Stimulated activated CD4-positive, alpha-beta T cell treated with anti-CD3 and anti-CD28 coated beads, Interleukin-12 subunit alpha, Interleukin-12 subunit beta, amount 100 ng/mL, for 4 hours (primary cell): ENCODE measurements at places on chromosomes 3 and 15.

DNA sequence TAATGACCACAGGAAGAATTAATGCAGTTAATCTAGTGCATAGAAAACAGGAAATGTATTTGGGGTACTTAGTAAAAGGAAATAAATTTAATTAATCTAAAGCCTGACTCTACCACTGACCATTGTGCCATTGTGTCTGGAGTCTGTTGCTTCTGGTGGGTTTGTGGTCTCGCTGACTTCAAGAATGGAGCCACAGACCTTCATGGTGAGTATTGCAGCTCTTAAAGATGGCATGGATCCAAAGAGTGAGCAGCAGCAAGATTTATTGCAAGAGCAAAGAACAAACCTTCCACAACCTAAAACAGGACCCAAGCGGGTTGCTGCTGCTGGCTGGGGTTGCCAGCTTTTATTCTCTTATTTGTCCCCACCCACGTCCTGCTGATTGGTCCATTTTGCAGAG lies 711.5 kb upstream of the LMCD1 start:
- DNase-seq = no peak

GRCh38 chr3:11601446-11602238 lies 42.1 kb downstream of the VGLL4 start:
- DNase-seq = no peak

DNA sequence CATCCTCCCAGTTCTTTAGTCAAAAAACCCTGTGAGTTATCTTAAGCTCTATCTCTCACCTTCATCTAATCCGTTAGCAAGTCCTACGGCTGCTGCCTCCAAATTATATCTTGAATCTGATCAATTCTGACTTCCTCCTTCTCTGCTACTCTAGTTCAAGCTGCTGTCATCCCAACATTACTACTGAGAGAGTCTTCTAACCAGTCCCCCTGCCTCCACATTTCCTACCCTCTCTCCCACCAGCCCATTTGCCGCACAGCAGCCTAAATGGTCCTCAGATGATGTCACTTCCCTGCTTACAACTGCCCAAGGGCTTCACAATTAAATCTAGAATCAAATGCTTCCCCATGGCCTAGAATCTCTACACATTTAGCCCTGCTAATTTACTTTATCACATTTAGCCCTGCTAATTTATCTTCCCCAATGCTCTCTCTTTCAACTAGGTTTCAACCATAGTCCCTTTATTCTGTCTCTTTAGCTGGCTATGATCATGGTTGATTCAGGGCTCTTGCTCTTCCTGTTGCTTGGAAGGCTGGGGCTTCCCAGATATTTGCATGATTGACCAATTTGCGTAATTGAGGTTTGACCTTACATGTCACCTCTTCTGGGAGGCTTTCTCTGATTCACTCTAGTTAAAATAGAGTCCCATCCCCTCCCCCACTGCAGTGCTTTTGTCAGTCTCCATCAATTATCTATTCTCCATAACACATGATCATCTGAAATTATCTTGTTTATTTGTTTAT lies 11.0 kb upstream of the ARL14 start:
- no peak for DNase-seq

- no peak for DNase-seq
Observed at GRCh38 chr3:55591888-55592287, 104.8 kb upstream of the WNT5A start.

DNA sequence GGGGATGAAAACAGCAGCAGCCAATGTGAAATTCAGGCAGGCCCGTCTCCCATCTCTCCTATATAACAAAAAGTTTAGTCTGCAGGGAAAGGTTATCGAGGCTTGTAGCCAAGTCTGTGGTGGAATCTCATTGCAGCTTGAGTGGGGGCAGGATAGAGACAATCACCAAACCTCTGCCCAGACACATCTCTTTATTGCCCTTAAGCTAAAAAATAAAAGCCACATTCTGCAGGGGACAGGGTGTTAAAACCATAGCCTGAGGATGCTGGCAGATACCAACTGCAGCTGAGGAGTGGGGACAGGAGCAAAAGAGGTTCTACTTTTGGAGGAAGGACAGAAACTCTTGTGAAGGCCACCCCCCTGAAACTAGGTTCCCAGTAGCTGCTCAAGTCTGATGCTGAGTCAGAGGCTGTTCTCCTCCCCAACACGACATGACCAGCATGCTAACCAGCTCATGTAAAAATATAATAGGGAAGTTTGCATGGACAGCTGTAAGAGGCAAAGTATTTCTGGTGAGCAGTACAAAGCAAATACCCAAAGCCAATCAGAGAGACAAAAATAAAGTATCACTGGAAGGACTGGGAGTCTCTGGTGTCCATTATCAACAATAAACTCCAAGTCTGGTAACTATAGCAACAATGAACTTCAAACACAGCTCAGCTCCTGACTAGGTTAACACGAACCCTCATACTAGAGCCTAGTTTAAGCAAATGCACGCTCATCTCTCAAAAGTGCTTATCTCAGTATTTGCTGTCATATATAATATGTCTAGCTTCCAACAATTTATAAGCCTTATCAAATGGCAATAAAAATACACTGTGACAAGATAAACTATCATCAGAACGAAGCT lies 362.2 kb upstream of the SLCO3A1 start:
- DNase-seq = no peak
